Activated naive CD4-positive, alpha-beta T cell treated with anti-CD3 and anti-CD28 coated beads, Interleukin-2, amount 10 ng/mL, durations not matched to agents 7 days and 5 days (primary cell): ENCODE measurements at places on chromosomes 7 and 10.

GRCh38 chr7:99031496-99031895, 112.4 kb downstream of the SMURF1 start:
- H3K27ac ChIP-seq, result no peak overlapping the region
- H3K4me1 ChIP-seq, result no peaks in the 10 kb centered on the region

GRCh38 chr10:110759523-110759922, 112.2 kb upstream of the PDCD4 start:
- H3K36me3 ChIP-seq, result no peaks in the 10 kb centered on the region
- no peak for DNase-seq
- H3K4me1 ChIP-seq, result peaks cover 6% of the 10 kb centered on the region
- no peak overlapping the region for H3K4me3 ChIP-seq
- H3K27me3 ChIP-seq, result peaks cover 2% of the 10 kb centered on the region
- H3K27ac ChIP-seq, result no peak overlapping the region

- no peak overlapping the region for H3K27ac ChIP-seq
- H3K27me3 ChIP-seq, result no peaks in the 10 kb centered on the region
- H3K36me3 ChIP-seq, result no peaks in the 10 kb centered on the region
- H3K4me1 ChIP-seq, result no peaks in the 10 kb centered on the region
These were observed 48.7 kb upstream of the PPP1R3C start for GRCh38 chr10:91681361-91682276.

GRCh38 chr7:104767826-104768536, 246.0 kb upstream of the KMT2E start:
- H3K4me1 ChIP-seq, result no peaks in the 10 kb centered on the region
- H3K4me3 ChIP-seq, result no peak overlapping the region
- H3K27ac ChIP-seq, result no peak overlapping the region
- peaks cover 5% of the 10 kb centered on the region for H3K27me3 ChIP-seq

- peaks cover 23% of the 10 kb centered on the region for H3K27me3 ChIP-seq
- H3K4me1 ChIP-seq, result peaks cover 6% of the 10 kb centered on the region
- no peak overlapping the region for H3K27ac ChIP-seq
- peaks cover 13% of the 10 kb centered on the region for H3K36me3 ChIP-seq
- no peak for DNase-seq
These were observed 9.3 kb downstream of the FXYD4 start for GRCh38 chr10:43380610-43381222.

- H3K27ac ChIP-seq, result no peak overlapping the region
- no peak overlapping the region for H3K4me3 ChIP-seq
- peaks cover 19% of the 10 kb centered on the region for H3K36me3 ChIP-seq
- no peaks in the 10 kb centered on the region for H3K27me3 ChIP-seq
- H3K4me1 ChIP-seq, result no peaks in the 10 kb centered on the region
These were observed 27.7 kb downstream of the BCCIP start for GRCh38 chr10:125850766-125851731.

GRCh38 chr10:8665322-8665721, 610.8 kb downstream of the GATA3 start:
- no peaks in the 10 kb centered on the region for H3K36me3 ChIP-seq
- H3K27ac ChIP-seq, result peak overlapping the region; percentile 35
- H3K4me3 ChIP-seq, result no peak overlapping the region
- H3K27me3 ChIP-seq, result no peaks in the 10 kb centered on the region
- no peaks in the 10 kb centered on the region for H3K4me1 ChIP-seq

- no peaks in the 10 kb centered on the region for H3K4me1 ChIP-seq
- H3K27ac ChIP-seq, result no peak overlapping the region
These were observed 46.8 kb upstream of the C10orf120 start for GRCh38 chr10:122746408-122746807.

- H3K36me3 ChIP-seq, result no peaks in the 10 kb centered on the region
- no peak overlapping the region for H3K27ac ChIP-seq
- peaks cover 19% of the 10 kb centered on the region for H3K27me3 ChIP-seq
- H3K4me1 ChIP-seq, result no peaks in the 10 kb centered on the region
- no peak overlapping the region for H3K4me3 ChIP-seq
These were observed 14.6 kb downstream of the TBC1D12 start for GRCh38 chr10:94416896-94417295.

DNA sequence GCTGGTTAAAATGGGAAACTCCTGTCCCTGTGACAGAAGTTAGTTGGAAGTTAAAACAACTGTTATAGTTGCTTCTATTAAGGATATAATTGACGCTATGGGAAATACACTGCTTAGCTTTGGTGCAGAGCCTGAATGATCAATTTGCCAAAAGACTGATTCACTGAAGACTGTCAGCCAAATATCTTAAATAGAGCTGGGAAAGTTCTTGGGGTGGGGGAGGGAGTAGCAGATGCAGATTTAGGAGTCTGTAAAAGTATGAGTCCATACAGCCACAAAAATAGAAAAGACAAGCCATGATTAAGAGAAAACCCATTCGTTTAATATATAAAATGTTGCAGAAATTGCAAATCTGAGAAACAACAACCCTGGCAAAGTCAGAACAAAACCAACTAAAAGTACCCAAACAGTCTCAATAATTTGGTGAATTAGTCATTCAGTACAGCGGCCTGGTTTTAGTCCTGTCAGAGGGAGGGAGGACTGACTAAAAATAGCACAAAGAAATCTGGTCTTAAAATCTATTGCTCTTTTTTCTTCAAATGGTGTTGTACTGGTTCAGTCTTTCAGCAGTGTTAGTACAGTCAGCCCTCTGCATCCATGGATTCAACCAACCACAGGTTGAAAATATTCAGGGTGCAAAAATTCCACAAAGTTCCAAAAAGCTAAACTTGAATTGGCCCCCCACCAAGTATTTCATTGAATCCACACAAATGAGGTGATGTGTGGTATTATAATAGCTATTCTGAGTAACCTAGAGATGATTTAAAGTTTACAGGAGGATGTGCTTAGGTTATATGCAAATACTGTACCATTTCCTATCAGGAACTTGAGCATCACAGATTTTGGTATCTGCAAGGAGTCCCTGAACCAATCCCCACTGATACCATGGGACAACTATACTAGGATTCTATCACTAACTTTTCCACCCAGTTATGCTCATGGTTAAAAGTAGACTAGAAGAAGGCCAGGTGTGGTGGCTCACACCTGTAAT, 30.0 kb downstream of the STK17A start:
- peaks cover 52% of the 10 kb centered on the region for H3K4me1 ChIP-seq
- peaks cover 56% of the 10 kb centered on the region for H3K36me3 ChIP-seq
- H3K27me3 ChIP-seq, result no peaks in the 10 kb centered on the region
- H3K4me3 ChIP-seq, result no peak overlapping the region
- H3K27ac ChIP-seq, result peak overlapping the region; percentile 35

GRCh38 chr10:48195803-48196202, 78.7 kb downstream of the FRMPD2 start:
- no peaks in the 10 kb centered on the region for H3K36me3 ChIP-seq
- no peaks in the 10 kb centered on the region for H3K4me1 ChIP-seq
- DNase-seq, result no peak
- no peaks in the 10 kb centered on the region for H3K27me3 ChIP-seq
- no peak overlapping the region for H3K4me3 ChIP-seq
- no peak overlapping the region for H3K27ac ChIP-seq

GRCh38 chr7:157522189-157522588, 185.4 kb downstream of the DNAJB6 start:
- DNase-seq, result no peak
- H3K36me3 ChIP-seq, result no peaks in the 10 kb centered on the region
- H3K27ac ChIP-seq, result no peak overlapping the region
- H3K4me3 ChIP-seq, result no peak overlapping the region
- H3K27me3 ChIP-seq, result peaks cover 67% of the 10 kb centered on the region
- no peaks in the 10 kb centered on the region for H3K4me1 ChIP-seq

DNA sequence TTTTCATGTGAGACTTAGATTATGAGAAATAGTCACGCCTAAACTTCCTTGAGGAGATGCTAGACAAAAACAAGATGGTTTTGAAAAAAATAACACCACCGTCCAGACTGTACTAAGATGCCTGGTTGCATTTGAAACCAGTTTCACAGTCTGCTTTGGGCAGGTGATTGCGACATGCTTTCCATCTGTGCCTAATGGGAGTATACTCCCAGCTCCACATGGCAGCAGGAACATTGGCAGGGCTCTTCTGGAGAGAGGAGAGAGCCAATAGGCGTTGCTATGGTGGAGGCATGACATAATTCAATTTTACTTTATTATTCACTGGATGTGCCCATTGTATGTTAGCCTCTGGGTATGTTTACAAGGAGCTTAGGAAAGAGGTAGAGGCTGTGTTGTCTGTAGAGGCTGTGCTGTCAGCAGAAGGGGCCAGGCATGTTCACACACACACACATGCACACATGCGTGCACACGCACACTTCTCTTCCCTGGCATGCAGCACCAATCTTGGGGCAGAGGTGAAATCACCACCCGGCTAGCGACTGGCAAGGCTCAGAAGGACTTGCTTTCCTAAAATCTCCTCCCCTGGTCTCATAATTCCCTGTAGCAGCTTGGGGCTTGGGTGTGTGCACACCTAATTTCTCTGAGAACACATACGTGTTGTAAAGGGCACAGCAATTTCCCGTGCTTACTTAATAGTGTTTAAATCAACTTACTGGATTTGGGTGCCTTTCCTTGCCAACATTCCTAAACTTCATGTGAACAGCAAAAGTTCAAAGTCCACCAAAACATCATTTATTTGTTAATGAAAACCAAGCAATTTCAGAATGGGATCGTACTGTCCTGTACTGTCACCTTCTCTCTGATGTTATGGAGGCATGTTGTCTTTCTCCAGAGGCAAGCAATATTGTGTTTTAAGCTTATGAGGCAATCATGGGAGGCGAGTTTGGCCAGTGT, 162.1 kb downstream of the TCF7L2 start:
- H3K27ac ChIP-seq, result no peak overlapping the region

GRCh38 chr10:113523071-113523470, 29.8 kb upstream of the HABP2 start:
- no peak for DNase-seq
- H3K27me3 ChIP-seq, result no peaks in the 10 kb centered on the region
- no peaks in the 10 kb centered on the region for H3K36me3 ChIP-seq
- H3K27ac ChIP-seq, result no peak overlapping the region
- no peaks in the 10 kb centered on the region for H3K4me1 ChIP-seq

GRCh38 chr10:103500481-103500880, 7.0 kb downstream of the NEURL1 start:
- H3K27ac ChIP-seq, result no peak overlapping the region
- H3K4me3 ChIP-seq, result no peak overlapping the region
- no peak for DNase-seq
- H3K4me1 ChIP-seq, result peaks cover 8% of the 10 kb centered on the region

DNA sequence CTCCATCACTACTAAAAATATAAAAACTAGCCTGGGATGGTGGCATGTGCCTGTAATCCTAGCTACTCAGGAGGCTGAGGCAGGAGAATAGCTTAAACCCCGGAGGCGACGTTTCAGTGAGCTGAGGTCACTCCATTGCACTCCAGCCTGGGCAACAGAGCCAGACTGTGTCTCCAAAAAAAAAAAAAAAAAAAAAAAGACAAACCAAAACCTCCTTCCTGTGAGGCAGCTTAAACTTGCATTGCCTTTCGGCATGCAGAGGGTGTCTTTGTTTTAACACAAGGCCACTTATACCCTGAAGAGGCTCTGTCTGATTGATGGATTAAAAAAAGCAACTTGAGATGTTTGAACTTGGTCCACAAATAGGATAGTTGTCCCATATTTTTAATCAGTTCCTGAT, 128.4 kb upstream of the RSU1 start:
- H3K4me1 ChIP-seq, result no peaks in the 10 kb centered on the region
- H3K27ac ChIP-seq, result no peak overlapping the region
- no peak overlapping the region for H3K4me3 ChIP-seq
- H3K36me3 ChIP-seq, result no peaks in the 10 kb centered on the region
- no peaks in the 10 kb centered on the region for H3K27me3 ChIP-seq
- DNase-seq, result no peak

GRCh38 chr7:45969940-45970339, 48.9 kb upstream of the IGFBP3 start:
- H3K27me3 ChIP-seq, result peaks cover 4% of the 10 kb centered on the region
- H3K4me1 ChIP-seq, result no peaks in the 10 kb centered on the region
- no peak overlapping the region for H3K4me3 ChIP-seq
- no peak overlapping the region for H3K27ac ChIP-seq
- no peak for DNase-seq

DNA sequence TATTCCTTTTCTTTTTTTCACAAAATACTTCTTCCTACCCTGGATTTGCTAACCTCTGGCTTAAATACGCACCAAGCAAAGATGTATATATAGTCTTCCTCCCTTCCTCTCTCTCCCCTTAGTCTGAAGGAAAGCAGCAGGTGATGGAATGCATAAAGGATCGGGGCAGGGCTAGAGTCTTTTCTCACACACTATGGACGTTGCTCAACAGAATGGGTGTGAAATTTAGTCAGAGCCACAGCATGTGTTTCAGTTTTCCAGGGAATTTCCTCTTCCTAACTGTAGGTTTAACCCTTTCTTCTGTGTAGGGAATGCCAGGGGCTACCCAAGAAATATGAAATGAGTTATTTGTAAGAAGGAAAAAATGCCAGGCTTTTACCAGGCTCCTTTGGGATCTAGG, 71.4 kb upstream of the NFKB2 start:
- no peak overlapping the region for H3K4me3 ChIP-seq
- DNase-seq, result no peak
- peaks cover 23% of the 10 kb centered on the region for H3K4me1 ChIP-seq
- no peaks in the 10 kb centered on the region for H3K27me3 ChIP-seq
- peaks cover 8% of the 10 kb centered on the region for H3K36me3 ChIP-seq
- no peak overlapping the region for H3K27ac ChIP-seq

DNA sequence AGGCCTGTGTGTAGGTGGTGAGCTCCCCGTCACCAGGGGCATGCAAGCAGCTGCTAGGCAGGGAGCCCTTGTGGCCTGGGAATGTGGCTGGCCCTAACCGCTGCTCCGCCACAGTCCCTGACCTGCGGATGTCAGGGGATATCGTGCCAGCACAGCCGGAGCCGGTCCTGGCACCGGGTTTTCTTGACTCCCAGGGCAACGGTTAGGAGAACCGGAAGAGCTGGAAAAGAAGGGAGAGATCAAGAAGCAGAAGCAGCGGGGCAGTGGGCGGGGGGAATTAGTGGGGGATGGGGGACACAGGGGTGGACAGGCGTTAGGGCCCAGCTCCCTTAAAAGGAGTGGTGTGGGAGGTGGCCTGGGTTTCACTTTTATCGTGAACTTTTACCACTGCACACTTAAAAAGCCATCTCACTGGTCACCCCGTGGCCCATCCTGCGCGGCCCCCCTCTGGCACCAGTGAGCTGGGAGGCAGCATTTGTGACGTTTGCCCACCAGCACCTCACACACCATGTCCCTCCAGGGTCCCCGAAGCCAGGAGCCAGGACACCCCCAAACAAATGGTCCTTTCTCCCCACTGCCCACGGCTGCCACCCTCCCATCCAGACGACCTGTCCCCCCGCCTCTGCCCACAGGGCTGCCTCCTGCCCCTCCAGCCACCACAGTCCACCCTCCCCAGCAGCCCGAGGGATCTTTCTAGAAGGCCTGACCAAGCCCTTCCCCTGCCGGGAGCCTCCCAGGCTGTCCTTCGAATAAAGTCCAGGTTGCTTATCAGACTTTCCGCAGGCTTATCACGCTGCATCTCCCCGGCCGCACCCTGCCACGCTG, 1.8 kb upstream of the MICALL2 start:
- H3K27me3 ChIP-seq, result peaks cover 49% of the 10 kb centered on the region
- peaks cover 9% of the 10 kb centered on the region for H3K4me1 ChIP-seq
- no peak overlapping the region for H3K4me3 ChIP-seq
- no peak for DNase-seq

DNA sequence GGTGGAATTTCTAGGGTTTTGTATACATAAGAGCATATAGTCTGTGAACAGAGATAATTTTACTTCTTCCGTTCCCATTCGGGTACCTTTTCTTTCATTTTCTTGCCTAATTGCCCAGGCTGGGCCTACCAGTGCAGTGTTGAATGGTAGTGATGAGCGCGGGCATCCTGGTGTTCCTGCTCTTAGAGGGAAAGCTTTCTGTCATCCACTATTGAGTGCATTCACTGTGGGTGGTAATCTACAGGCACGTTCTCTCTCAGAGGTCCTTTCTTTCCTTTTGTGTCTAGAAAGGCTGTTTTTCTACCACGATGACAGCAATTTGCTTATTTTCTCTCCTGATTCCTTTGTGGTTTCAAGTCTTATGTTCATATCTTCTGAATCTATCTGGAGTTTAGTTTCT, 65.0 kb downstream of the INPP5A start:
- no peak overlapping the region for H3K4me3 ChIP-seq
- no peaks in the 10 kb centered on the region for H3K27me3 ChIP-seq
- no peak overlapping the region for H3K27ac ChIP-seq
- DNase-seq, result no peak
- H3K4me1 ChIP-seq, result no peaks in the 10 kb centered on the region
